ENCODE measurements at places on chromosomes 3 and 15.

GRCh38 chr15:38758043-38758442 lies 193.4 kb upstream of the RASGRP1 start:
- DNase-seq: no peak

DNA sequence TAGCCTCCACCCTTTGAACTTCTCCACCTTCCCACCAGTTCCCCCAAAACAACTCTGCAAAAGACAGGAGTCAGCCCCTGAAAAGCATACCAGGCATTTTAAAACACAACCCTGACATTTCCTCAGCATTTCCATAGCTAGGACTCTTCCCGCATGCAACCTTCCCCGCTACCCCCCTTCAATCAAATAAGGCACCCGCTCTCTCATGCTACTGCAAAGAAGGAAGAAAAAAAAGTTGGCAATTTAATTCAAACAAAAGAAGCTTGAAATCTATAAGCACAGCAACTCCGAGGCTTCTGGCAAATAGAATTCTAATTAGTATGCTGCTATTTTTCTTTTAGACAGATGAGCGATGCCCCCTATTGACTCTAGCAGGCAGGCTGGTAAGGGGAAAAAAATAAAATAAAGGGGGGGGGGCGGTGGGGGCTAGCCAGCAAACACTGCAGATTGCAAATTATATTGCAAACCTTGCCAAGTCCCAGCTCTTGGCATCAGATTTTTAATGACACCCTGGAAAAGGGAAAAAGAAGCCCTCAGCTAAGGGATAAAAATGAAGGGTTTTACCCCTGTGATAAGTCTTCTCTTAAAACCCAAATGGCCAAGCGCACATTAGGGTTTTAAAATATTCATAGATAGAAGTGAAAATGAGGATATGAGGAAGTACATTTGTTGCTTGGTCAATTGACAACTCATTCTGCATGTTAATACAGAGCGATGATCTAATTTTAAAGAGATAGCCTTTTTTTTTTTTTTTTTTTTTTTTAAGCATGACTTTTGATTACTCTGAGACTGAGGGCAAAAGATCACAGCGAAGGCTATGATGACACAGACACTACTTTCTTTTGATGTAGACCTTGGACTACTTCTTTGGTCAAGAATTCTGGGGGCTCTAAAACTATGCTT lies 255.2 kb downstream of the NR2F2 start:
- DNase-seq: no peak

- DNase-seq: no peak
Observed at GRCh38 chr15:40368719-40369473, 10.9 kb downstream of the DISP2 start.

- DNase-seq: no peak
Observed at GRCh38 chr15:80179025-80179759, 26.4 kb downstream of the FAH start.

GRCh38 chr3:190326930-190327329 lies 4.7 kb upstream of the CLDN1 start:
- DNase-seq: no peak

DNA sequence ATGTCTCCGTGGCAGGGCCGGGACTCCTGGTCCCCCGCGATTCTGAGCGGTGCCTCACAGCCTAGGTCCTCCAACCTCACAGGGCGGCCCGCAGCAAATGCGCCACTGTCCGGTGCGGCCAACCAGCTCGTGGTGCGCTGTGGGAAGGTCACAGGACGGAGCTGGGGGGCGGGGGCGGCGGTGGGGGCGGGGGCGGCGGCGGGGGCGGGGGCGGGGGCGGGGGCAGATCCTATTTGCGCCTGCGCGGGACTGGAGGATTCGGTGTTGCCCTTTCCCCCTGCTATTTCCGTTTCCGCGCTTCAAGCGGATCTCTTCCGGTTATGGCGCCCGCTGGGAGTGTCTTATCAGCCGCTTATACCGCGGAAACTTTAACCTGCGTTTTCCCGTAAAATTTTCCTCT lies 106.7 kb upstream of the SNRPN start:
- no peak for DNase-seq

GRCh38 chr3:152177757-152178156 lies 91.0 kb upstream of the MBNL1 start:
- no peak for DNase-seq

GRCh38 chr15:66803182-66803729 lies 101.2 kb downstream of the SMAD6 start:
- peak; percentile 84 for DNase-seq

DNA sequence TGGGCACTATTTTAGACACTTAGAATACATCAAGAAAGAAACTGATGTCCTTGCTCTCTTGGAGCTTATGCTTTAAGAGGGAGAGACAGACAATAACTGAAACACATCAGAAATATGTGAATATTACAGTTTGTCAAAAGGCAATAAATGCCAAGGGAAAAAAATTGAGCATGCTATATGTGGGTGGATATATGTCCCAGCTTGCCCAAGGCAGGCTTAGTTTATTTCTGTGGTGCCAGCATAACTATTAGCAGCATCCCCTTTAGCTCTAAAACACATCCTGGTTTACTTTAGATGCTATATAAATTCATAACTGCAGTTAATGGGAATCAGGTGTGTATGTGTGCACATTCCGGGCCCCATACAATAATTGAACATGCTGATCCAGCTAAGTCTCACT lies 191.2 kb upstream of the PDZRN3 start:
- no peak for DNase-seq

- DNase-seq: peak; percentile 21
Observed at GRCh38 chr15:74964794-74965193, 8.2 kb upstream of the RPP25 start.

DNA sequence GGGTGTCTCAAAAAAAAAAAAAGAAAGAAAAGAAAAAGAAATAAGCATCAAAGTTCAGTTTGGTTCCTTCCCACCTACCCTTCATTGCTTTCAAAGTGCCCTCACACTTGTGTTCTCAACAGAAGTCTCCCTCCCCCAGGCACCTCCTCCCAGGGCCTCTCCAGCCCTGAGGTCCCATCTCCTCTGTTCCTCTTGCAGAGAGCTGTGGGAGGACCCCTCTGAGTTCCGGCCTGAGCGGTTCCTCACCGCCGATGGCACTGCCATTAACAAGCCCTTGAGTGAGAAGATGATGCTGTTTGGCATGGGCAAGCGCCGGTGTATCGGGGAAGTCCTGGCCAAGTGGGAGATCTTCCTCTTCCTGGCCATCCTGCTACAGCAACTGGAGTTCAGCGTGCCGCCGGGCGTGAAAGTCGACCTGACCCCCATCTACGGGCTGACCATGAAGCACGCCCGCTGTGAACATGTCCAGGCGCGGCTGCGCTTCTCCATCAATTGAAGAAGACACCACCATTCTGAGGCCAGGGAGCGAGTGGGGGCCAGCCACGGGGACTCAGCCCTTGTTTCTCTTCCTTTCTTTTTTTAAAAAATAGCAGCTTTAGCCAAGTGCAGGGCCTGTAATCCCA lies 6.1 kb downstream of the CYP1A2 start:
- DNase-seq: no peak

DNA sequence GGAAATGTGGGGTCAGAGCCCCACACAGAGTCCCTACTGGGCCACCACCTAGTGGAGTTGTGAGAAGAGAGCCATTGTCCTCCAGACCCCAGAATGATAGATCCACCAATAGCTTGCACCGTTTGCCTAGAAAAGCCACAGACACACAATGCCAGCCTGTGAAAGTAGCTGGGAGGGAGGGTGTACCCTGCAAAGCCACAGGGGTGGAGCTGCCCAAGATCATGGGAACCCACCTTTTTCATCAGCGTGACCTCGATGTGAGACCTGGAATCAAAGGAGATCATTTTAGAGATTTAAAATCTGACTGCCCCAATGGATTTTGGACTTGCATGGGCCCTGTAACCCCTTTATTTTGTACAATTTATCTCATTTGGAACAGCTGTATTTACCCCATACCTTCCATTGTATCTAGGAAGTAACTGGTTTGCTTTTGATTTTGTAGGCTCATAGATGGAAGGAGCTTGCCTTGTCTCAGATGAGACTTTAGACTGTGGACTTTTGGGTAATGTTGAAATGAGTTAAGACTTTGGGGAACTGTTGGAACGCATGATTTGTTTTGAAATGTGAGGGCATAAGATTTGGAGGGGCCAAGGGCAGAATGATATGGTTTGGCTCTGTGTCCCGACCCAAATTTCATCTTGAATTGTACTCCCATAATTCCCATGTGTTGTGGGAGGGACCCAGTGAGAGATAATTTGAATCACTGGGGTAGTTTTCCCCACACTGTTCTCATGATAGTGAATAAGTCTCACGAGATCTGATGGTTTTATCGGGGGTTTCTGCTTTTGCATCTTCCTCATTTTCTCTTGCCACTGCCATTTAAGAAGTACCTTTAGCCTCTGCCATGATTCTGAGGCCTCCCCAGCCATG lies 49.0 kb downstream of the CD200 start:
- no peak for DNase-seq

GRCh38 chr3:137988152-137988551 lies 21.8 kb upstream of the CLDN18 start:
- no peak for DNase-seq

GRCh38 chr15:28881600-28881999 lies 4.2 kb upstream of the APBA2 start:
- no peak for DNase-seq

- no peak for DNase-seq
Observed at GRCh38 chr15:71658827-71659729, 151.3 kb upstream of the NR2E3 start.

DNA sequence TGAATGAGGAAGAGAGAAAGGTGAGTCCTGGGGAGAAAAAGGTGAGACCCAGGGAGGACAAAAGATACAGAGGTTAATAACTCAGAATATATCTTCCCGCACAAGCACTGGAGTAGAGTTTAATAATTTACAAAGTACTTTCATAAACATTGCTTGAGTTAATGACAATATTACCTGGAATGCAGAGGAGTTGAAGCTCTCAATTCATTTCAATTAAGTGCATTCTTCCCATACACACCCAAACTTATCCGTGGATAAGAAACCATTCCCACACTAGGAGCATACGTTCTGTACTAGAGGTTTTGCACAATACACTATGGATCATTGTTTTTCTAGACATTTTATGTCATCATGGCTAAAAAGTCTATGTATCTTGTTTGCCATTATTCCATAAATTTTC lies 23.3 kb upstream of the KNG1 start:
- no peak for DNase-seq

DNA sequence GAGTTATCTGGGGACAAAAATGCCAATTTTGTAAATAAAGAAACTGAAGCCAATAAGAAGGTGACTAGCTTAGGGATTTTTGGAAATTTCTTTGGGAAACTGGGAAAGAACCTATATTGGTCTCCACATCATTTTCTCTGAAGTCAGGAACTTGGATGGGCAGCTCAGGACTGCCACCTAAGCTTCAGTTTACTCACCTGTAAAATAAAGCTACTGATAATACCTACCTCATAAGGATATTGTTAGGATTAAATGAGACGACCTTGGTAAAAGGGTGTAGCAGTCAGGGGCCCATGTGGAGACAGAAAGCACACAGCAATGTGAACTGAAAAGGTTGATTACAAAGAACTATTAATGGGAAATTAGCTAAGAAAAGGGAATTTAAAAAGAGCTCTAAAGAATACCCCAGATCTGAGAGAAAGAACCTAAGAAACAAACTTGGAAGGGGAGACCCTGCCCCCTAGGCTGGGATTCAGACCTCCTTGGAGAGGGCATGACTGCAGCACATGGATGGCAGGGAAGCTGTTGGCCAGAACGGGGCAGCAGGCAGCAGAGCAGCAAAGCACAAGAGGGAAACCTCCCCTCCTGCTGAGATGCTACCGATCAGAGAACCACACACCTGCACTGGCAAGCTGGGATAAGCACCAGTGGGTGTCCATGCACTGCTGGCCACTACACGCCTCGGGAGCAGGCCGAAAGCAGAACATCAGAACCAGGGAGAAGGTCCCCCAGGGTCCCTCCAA lies 83.7 kb upstream of the THBS1 start:
- DNase-seq: no peak

GRCh38 chr3:155188031-155188430 lies 105.5 kb downstream of the STRIT1 start:
- no peak for DNase-seq

- no peak for DNase-seq
Observed at GRCh38 chr15:48695088-48695826, 49.7 kb upstream of the FBN1 start.

- peak; percentile 73 for DNase-seq
Observed at GRCh38 chr3:47890126-47890827, 87.3 kb downstream of the DHX30 start.

DNA sequence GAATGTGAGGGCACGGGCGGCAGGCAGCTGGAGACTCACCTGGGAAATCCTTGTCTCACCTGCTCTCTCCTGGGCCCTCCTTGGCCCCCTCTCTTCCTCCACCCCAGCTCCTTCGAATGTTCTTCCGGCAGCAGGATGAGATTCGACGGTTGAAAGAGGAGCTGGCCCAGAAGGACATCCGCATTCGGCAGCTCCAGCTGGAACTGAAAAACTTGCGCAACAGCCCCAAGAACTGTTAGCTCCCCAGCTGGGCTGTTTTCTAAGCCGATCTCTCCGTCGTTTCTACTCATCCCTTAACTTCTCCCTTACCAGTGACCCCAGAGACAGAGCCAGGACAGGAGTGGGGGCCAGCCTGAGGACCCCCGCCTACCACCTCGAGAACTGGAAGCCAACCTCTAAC lies 95.0 kb downstream of the ANP32A start:
- DNase-seq: no peak

DNA sequence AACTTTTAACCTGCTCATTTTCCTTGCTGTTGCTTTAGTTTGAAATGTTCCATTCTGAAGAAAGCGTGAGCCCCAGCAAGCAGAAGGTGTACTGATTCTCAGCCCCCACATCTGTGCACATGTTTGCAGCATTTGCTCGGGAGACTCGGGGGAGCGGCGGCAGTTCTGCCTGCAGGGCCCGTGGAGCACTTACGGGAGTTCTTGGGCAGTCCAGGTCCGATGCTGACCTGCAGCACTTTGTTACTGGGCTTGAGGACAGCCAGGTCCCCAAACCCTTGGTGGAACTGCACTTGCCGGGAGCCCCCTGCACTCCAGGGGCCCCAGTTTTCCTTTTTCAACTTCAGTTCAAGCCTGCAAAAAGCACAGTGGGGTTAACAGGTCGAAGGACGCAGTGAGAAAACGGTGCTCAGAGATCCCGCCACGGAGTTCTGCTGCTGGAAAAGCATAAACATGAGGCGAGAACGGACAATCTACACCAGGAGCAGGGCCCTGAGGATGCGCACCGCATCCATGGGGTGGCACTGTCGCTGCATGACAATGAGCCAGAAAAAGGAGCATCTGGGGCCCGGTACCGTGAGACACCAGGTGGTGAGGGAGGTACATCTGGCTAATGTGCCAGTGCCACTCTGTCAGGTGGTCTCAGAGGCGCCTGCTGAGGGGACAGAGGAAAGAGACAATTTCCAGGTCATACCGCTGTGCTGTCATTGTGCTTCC lies 45.6 kb upstream of the LDHAL6B start:
- peak; percentile 36 for DNase-seq

GRCh38 chr3:25094932-25095685 lies 333.0 kb upstream of the RARB start:
- DNase-seq: no peak

- no peak for DNase-seq
Observed at GRCh38 chr15:81317642-81318017, 6.3 kb downstream of the STARD5 start.

GRCh38 chr15:64686130-64686735 lies 89.2 kb downstream of the RBPMS2 start:
- DNase-seq: peak; percentile 60

- DNase-seq: no peak
Observed at GRCh38 chr3:12831301-12831866, 10.0 kb downstream of the RPL32 start.

GRCh38 chr3:11385891-11386290 lies 113.7 kb downstream of the ATG7 start:
- no peak for DNase-seq

GRCh38 chr15:31268911-31269784 lies 57.5 kb upstream of the KLF13 start:
- no peak for DNase-seq

- peak; percentile 82 for DNase-seq
Observed at GRCh38 chr15:40894681-40895448, 615 bp downstream of the VPS18 start.
